Astrocyte (in vitro differentiated cells and primary cell): ENCODE measurements at places on chromosomes 7 and 10. TPM values are rescaled to one million over a fixed set of nuclear protein-coding genes. Genes with fewer than 3 reads are reported as not detected.

- DNase-seq = no peak
Measured at GRCh38 chr10:1401071-1401965, 336.0 kb downstream of the ADARB2 start.

Gene LRCH4
- 52.7 and 62.5 TPM in 2 replicates for total RNA-seq

DNA sequence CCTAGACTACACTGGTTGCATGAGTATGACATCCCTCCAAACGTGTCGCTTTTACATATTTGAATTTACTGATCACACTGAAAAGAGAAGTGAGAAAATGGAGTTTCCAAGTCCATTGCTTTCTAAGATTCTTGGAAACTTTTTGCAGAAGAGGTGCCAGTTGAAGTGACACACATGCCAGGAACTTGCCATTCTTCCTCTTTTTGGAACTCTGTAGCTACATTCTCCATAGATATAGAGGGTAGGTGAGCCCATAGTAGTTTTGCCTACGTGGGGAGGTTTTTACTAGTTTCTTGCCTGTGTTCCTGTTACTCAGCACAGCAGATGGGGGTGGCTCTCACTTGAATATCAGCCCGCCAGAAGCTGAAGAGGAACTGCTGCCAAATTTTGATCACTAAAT is 286.6 kb upstream of the NRP1 start:
- no peak for DNase-seq

- no peak for DNase-seq
Measured at GRCh38 chr10:36817898-36818297, 307.5 kb upstream of the ANKRD30A start.

Gene GTF2IRD2
- total RNA-seq = 4.8 and 5.3 TPM in 2 replicates

GRCh38 chr7:139329119-139329518 is 12.0 kb upstream of the FMC1 start:
- no peak for DNase-seq

DNA sequence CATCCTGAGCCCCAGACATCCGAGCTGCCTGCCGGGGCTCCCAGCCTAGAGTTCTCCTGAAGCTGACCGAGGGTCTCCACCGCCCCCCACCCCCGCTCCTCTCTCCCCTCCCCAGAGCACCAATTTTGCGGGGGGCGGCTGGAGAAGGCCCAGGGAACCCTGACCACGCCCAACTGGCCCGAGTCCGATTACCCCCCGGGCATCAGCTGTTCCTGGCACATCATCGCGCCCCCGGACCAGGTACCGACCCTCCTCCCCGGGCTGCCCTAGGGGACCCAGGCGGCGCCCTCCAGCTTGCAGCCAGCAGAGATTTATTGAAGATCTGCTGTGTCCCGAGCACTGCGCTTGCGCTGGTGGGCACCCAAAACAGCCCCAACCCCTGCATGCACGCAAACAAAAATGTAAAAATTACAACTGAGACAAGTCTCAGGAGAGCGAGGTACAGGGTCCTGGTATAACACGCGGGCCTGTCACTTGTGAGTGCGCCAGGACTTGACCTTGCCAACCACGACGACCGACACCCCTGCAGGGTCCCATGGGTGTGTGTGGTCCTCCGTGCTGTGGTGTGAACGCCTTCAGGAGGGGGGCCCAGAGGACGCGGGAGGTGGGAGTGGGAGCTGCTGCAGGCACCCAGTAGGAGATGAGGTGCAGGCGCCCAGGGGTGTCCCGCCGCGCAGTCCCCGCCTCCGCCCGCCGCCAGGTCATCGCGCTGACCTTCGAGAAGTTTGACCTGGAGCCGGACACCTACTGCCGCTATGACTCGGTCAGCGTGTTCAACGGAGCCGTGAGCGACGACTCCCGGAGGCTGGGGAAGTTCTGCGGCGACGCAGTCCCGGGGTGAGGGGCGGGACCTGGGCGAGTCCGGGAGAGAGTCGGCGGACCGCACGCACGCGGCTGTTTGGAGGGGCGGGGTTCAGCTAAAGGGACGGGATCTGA is 3.1 kb downstream of the PCOLCE start:
- DNase-seq = no peak

Gene CYP26A1
- 0.18 and 0.53 TPM in 2 replicates for total RNA-seq
